ENCODE measurements at places on chromosomes 12 and 14.
A peak's percentile ranks its signal among the peaks of the same experiment; 100 is the strongest.

DNA sequence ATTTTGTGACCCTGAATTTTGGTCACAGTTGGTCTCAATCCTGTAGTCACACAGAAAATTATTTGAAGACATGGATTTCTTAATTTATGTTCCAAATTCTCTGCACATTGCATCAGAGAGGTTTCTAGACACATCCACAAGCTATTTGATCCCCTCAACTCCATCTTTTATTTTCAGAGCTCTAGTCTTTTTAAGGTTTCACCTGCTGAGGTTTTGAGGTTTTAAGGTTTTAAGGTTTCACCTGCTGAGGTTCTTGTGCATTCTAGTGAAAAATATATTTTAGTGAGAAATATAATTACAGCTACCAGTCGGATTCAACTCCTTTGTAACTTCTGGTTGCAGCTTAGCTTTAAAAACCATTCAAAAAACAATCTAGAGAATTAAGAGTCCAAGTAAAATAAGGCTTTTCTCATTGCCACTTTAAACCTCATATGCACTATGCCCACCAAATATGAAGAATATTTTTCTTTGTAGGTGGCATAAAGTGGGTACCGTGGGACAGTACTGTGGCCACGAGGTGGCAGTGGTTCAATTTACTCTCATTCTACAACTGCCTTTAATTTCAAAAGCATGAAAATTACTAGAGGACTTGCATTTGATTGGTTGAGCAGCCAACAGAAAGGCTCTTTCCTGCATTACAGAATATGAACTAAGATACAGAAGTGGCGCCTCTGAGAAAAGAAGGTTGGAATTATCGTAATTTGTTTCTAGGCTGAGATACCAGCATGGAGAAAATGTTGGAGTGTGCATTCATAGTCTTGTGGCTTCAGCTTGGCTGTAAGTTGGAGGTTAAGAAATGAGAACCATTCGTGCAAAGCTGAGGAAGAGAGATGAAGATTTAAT lies 366.5 kb upstream of the OR4E1 start:
- no peak for DNase-seq

- no peak for DNase-seq
These were observed 96.9 kb downstream of the HELB start for GRCh38 chr12:66398931-66399910.

GRCh38 chr14:105879503-105879866 lies 353.1 kb downstream of the TMEM121 start:
- no peak for DNase-seq

DNA sequence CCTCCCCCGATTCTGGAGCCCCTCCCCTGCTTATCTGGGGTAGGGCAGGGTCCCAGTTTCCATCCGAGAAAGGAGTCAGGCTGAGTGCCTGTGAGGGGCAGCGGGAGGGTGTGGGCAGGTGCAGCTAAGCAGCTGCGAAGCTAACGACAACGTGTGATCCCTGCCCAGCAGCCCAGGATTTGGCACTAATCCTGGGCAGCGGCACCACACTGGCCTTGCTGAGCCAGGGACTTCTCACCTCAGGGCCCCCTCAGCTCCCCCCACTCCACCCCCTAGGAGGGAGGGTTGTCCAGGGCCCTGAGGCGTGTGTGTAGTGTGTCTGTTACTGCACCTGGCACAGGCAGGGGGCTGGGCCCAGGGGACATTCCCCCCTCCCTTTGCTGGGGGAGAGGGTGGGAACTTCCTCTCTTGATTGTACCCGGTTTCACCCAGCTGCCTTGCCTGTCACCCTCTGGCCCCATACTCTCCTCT lies 1.8 kb downstream of the SMIM41 start:
- peak; percentile 72 for DNase-seq
